Cortex of kidney (tissue), 1 donor: ENCODE measurements at places on chromosomes 5 and 9.

GRCh38 chr9:74528207-74528606, 31.1 kb downstream of the RORB start:
- DNase-seq, result no peak

GRCh38 chr5:77832938-77833337, 56.8 kb upstream of the TBCA start:
- no peak for DNase-seq

- DNase-seq, result peak; percentile 95
These were observed at the start of the genes CERT1 and POLK for GRCh38 chr5:75511435-75512382. TSS of gene CERT1 (minus strand) at chr5:75511629. CDS start at chr5:75511207, 422 bp downstream. TSS of gene POLK (plus strand) at chr5:75511891.

DNA sequence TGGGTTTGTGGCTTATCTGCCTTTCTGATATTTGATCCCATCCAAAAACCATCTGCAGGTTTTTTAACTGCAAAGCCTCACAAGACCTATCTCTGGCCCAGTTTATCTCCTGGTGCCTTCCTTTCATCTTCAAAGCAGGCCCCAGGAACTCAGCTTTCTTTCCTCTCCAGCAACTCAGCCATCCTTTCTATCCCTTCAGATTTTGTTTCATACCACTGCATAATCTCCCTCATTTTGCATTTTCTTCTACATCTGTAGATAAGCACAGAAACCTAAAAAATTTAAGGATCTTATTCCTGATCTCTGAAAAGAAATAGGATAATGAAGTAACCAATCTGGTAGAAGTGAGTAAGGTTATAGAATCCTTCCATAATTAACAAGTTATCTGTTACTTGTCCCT, 19.5 kb upstream of the ERCC6L2 start:
- no peak for DNase-seq

DNA sequence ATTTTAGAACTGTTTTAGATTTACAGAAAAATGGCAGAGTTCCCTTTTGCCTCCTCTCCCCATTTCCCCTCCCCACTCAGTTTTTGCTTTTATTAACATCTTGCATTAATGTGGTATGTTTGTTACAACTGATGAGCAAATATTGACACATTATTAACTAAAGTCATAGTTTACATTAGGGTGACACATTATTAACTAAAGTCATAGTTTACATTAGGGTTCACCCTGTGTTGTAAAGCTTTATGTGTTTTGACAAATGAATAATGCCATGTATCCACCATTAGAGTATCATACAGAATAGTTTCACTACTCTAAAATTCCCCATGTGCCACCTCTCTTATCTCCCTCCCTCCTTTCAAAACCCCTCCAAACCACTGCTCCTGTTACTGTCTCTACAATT, 262.5 kb downstream of the NPR3 start:
- no peak for DNase-seq

GRCh38 chr5:172669386-172670004, 28.4 kb downstream of the NEURL1B start:
- DNase-seq, result no peak

GRCh38 chr5:39413771-39414170, 11.0 kb downstream of the DAB2 start:
- no peak for DNase-seq

GRCh38 chr5:4313138-4313537, 717.5 kb downstream of the IRX1 start:
- DNase-seq, result no peak
